Germinal center (tissue), 1 donor: ENCODE measurements at places on chromosomes 1 and 21.

DNA sequence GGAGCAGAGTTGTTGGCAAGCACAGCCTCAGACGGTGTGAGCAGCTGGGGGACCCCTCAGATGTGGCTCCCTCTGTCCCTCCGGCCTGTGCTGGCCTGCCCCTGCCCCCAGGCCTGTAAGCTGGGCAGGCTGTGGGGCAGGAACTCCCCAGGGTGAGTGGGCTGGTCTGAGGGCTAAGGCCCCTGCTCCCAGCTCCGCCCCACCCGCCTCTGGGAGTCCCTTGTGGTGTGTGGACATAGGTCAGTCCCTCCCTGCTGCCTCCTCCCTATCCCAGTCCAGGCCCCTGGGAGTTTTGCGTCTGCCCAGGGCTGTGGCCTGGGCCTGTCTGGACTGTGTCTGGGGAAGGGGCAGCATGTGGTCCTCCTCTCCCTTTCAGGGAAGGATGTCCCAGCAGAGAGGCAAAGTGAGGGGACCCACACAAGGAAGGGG, 3.6 kb upstream of the VWA1 start:
- DNase-seq = no peak

- DNase-seq = no peak
Measured at GRCh38 chr1:119853155-119853554, 41.9 kb upstream of the REG4 start.

GRCh38 chr1:164695956-164696665, 137.1 kb downstream of the PBX1 start:
- no peak for DNase-seq

DNA sequence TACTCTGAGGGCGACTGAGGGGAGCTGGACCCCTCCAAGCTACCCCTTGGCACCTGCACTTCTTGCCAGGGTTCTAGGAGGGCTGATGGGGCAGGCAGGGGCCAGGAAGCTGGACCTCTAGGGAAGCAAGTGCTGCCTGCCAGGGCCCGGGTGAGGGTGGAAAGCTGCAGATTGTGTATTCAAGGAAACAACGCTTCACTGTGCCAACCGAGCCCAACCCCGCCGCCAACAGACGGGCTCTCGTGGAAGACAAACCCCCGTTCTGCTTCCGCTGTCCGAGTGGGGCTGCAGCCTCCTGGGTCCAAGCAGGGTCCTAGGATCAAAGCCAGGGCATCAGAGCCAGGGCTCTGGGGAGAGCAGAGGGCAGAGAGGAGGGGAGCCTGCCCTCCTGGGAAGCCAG, 3.2 kb downstream of the EFHD2 start:
- no peak for DNase-seq

GRCh38 chr1:162487241-162487640, 10.4 kb upstream of the UHMK1 start:
- DNase-seq = no peak

DNA sequence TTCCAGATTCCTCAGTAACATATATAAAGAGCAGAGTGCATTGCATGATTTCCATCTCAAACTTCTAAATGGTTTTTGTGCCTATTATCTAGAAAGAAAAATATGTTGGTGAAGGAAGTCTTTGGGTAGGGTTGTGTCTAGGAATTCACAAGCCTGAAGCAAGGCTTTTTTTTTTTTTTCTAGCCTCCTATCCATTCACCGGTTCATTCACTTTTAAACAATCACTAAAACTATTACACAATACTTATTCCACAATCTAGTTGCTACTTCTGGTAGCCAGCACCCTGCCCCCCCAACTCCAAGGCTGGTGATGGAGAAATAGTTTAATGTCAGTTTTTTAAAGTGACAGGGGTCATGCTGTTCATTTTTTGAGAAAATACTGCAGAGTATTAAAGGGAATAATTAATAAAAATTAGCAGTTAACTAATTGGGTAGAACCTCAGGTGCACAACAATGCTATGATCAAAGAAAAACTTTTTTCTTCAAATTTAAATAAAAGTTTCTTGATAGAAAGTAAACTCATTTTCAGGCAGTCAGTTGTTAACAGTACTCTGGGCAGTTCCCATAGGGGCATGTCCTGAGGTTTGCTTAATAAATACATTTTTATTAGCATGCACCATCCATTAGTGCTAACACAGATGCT, 10.9 kb downstream of the IRF2BP2 start:
- no peak for DNase-seq

GRCh38 chr1:198015309-198015708, 98.1 kb downstream of the LHX9 start:
- DNase-seq = no peak

GRCh38 chr21:46111193-46111571, 13.3 kb downstream of the COL6A2 start:
- DNase-seq = no peak
